Aorta (tissue), 5 donors: ENCODE measurements at places on chromosomes 6 and 20. TPM values are rescaled to one million over a fixed set of nuclear protein-coding genes. Genes with fewer than 3 reads are reported as not detected.
A peak's percentile ranks its signal among the peaks of the same experiment; 100 is the strongest.

KCNB1 gene
- total RNA-seq: 2.0 TPM

ECT2L gene
- total RNA-seq: 0.19 TPM

HLA-DOA gene
- 16.7 TPM for total RNA-seq

TCP11 gene
- not detected for total RNA-seq

VGLL2 gene
- total RNA-seq: not detected

PLCB1 gene
- total RNA-seq: 35.0 TPM

GRCh38 chr6:2876210-2877056 lies 26.7 kb downstream of the SERPINB9 start:
- DNase-seq: no peak

DNA sequence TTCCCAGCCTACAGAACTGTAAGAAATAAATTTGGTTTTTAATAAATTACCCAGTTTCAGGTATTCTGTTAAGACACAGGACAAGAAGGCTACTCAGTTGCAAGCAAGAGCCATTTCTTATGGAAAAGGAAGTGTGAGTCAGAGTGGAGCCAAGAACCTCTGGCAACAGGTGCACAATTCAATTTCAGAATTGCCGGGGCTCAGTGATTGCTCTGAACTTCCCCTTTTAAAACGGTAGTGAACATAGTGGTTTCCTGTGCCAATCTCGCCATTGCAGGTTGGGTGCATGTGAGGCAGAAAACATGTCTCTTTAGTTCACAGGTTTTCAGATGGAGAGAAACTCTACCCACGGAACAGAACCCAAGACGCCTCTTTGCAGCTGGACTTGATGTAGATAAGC lies 16.4 kb downstream of the PIGT start:
- DNase-seq: no peak

GRCh38 chr6:54481091-54481490 lies 172.8 kb downstream of the TINAG start:
- no peak for DNase-seq

- no peak for DNase-seq
These were observed at the start of gene RAMACL for GRCh38 chr6:166586424-166587156. Gene RAMACL (minus strand): TSS chr6:166586678. CDS start chr6:166586477, 201 bp downstream.

DNA sequence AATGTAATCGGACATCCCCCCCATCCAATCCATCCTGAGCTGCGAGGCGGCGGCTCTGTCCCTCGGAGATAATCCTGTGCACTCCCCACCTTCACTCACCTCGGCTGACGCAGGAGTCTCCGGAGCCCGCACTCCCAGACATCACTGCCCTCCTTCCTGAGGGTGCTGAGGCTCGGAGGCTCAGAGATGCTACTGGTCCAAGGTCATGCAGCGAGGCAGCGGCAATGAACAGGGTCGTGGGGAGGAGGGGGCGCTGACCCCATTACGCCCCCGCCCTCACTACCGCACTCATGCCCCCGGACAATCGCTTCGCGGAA lies 485 bp downstream of the ADISSP start:
- no peak for DNase-seq

- DNase-seq: no peak
These were observed 534 bp upstream of the EFCAB8 start for GRCh38 chr20:32858189-32858588.

- peak; percentile 57 for DNase-seq
These were observed 17.1 kb downstream of the OR2B2 start for GRCh38 chr6:27894839-27895762.

GRCh38 chr6:2625581-2625980 lies 125.1 kb downstream of the MYLK4 start:
- no peak for DNase-seq

GRCh38 chr20:10115021-10115420 lies 80.2 kb downstream of the ANKEF1 start:
- DNase-seq: no peak

- no peak for DNase-seq
These were observed 323.1 kb downstream of the CENPW start for GRCh38 chr6:126662966-126663365.

GRCh38 chr6:16751251-16751946 lies 9.9 kb downstream of the ATXN1 start:
- DNase-seq: no peak

GRCh38 chr6:121800047-121800446 lies 364.6 kb downstream of the GJA1 start:
- no peak for DNase-seq

GRCh38 chr6:69155467-69155866 lies 520.4 kb downstream of the ADGRB3 start:
- no peak for DNase-seq

DNA sequence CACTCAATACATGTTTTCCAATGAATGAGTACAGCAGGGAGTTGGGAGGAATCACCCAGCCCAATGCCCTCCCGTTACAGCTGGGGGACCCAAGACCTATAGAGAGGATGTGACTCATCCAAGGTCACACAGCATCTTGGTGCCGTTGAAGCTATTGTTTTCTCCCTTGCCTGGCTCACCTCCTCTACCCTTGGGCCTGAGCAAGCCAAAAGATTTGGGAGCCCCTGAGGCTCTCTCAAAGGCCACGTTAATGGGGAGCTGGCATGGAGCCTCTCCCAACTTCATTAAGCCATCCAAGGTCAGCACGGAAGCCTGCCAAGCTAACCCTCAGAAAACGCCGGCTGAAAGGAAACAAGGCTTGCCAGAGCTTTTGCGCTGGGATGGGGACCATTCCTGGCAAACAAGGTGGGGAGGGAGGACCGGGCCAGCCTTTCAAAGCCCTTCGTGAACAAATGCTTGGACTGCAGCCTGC lies 30.4 kb downstream of the KCNB1 start:
- peak; percentile 59 for DNase-seq

DNA sequence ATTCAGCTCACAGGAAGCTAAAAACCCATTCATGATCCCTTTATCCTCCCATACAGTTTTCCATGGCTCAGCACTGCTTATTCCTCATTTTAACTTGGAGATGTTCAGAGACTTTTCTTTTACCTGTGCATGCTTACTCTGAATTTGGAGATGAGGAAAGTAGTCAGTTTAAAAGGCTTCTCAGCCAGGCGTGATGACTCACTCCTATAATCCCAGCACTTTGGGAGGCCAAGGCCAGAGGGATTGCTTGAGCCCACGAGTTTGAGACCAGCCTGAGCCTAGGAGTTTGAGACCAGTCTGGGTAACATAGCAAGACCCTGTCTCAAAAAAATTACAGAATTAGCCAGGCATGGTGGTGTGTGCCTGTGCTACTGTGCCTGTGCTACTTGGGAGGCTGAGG lies 30.3 kb upstream of the TMEM217 start:
- DNase-seq: no peak

GRCh38 chr6:56424064-56424463 lies 176.7 kb upstream of the COL21A1 start:
- no peak for DNase-seq

- DNase-seq: no peak
These were observed 23.6 kb downstream of the L3MBTL1 start for GRCh38 chr20:43531091-43531443.

DNA sequence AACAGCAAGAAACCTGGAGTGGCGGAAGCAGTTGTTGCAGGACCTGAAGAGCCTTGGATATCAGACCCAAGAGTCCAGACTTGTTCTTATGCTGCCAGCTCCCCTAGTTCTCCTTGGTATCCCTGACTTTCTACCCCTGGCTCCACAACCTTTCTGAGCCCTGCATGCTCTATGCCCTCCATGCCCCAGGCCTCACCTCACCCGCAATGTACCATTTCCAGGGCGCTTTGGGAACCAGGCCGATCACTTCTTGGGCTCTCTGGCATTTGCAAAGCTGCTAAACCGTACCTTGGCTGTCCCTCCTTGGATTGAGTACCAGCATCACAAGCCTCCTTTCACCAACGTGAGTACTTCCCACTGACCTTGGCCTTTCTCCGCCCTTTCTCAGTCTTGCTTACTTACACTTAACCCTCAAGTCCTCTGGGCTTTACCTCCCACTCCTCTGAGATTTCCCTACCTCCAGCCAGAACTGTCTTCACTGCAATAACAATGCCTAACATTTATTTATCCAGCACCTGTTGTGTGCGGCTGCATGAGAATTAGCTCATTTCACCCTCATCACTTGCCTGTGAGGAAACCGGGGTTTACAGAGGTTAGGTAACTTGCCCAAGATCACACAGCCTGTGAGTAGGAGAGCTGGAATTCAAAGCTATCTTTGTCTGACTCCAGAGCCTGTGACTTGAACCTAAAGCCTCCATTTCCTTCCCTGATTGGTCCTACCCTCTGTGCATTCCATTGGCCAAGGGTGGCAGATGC lies 2.3 kb downstream of the POFUT1 start:
- no peak for DNase-seq

GRCh38 chr6:132063738-132064137 lies 112.6 kb upstream of the CCN2 start:
- DNase-seq: no peak

DNA sequence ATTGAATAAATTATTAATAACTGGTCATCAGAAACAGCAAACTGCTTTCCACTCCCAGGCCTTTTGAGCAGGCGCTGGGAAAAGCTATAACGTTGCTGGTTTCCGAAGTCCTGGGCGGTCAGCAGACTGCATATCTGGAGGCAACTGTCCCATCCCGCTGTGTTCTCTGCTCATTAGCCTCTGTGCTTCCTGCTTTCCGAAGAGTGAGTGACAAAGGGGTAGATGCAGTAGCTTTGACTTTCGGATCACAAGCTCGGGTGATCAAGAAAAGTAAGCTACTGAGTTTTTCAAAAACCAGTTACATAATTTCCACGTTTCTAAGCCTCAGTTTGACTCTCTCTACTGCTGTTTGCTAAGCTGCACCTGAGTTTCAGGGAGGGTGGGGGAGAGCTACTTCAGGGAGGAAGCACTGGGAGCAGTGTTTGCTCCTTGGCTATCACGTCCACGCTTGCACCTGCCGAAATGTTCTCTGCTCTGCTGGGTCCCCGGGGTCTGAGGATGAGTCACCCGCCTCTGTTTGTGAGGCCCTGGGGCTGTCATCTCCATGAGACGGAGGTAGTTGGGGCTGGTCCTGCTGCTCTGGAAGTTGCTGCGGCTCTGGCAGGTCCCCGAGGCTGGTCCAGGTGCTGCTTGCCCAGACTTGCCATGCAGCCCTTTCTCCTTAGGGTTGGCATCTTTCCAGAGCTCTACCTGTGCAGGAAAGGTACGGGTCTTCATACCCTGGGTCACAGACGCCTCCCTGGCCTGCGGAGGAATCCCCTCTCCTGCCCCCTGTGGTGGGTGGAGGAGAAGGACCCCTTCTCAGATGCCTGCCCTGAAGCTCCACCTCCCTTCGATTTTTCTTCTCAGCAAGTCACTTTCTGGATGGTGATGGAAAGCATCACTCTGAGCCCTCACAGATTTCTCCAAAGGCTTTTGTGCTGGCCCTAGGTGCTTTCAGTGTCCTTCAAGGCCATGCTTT lies 220.0 kb downstream of the QKI start:
- no peak for DNase-seq

DNA sequence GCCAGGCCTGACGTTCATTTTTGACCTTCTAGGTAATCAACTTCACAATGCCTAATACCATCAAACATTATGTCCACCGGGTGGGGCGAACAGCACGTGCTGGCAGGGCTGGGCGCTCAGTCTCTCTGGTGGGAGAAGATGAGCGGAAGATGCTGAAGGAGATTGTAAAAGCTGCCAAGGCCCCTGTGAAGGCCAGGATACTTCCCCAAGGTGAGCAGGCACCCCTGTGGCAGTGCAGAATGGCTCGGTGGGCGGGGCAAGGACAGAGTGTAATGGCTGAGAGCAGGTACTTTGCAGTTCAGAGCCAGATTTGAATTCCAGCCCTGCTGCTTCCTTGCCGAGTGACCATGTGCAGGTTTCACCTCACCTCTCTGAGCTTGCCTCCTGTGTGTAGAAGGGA lies 17.1 kb downstream of the DDX27 start:
- peak; percentile 62 for DNase-seq

DNA sequence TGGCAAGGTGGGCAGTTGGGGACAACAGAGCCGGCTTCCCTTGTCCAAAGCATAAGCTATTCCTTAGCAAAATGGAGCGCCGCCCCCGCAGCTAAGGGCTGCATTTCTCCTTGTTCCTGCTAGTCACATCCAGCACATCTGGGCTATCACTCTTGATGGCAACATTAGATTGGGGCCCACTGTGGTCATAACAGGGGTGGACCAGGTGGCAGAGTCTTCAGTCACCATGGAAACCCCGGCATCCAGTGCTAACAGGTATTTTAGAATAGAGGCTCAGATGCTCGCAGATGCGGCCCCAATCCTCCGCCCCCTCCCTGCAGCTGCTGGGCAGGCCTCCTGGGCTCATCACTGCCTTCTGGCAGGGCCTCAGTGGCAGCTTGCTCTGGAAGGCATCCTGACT lies 168.2 kb upstream of the PROKR2 start:
- no peak for DNase-seq

DNA sequence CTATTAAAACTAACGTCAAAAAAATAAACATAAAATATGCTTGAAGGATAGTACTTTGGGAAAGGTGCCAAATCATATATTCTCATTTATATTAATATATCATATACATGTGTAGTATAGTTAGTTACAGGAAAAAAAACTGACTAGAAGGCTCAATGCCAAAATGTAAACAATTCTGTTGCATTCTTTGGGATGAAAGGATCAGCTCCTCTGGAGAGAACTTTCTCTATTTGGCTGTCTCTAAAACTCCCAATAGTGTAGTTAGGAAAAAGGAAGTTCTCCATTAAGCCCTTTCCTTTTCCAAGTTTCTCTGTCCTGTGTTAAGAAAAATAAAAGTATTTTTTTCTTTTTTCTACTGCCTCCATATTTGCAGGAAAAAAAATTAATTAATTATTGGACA lies 86.5 kb upstream of the BTN3A2 start:
- DNase-seq: no peak

GRCh38 chr6:115575285-115575684 lies 485.4 kb downstream of the FRK start:
- no peak for DNase-seq

- DNase-seq: no peak
These were observed 107.3 kb downstream of the NRN1 start for GRCh38 chr6:5899216-5900045.

GRCh38 chr6:11222385-11223277 lies 9.8 kb downstream of the NEDD9 start:
- no peak for DNase-seq

GRCh38 chr6:100230115-100230952 lies 234.4 kb downstream of the SIM1 start:
- no peak for DNase-seq

GRCh38 chr6:30282522-30282921 lies 44.2 kb upstream of the TRIM39 start:
- DNase-seq: no peak

- DNase-seq: no peak
These were observed 93.0 kb upstream of the CEP85L start for GRCh38 chr6:118744261-118744941.

DNA sequence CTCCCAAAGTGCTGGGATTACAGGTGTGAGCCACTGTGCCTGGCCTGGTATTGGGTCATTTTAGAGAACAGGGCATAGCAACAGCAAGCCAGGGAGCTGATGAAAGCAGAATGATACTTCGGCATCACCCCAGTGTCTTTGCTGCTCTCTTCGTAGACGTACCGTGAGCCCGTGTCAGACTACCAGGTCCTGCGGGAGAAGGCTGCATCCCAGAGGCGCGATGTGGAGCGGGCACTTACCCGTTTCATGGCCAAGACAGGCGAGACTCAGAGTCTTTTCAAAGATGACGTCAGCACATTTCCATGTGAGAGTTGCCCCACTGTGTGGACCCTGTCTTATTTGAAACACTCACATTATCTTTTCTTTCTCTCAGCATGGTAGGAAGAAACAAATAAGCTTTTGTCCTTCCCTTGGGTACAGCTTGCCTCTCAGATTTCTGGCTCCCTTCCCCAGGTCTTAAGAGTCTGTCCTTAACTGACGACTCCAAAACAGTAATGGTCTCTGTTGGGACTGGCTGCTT lies 15.9 kb downstream of the TAF8 start:
- no peak for DNase-seq
